ENCODE measurements at places on chromosomes 11 and 22. TPM values are rescaled to one million over a fixed set of nuclear protein-coding genes. Genes with fewer than 3 reads are reported as not detected.

The BDNF gene
- total RNA-seq: 8.4 TPM

The SFI1 gene
- 8.6 TPM for total RNA-seq

The DRICH1 gene
- total RNA-seq: not detected

The MMP12 gene
- total RNA-seq: not detected

The CHST1 gene
- total RNA-seq: 2.6 TPM
